ENCODE measurements at places on chromosomes 1 and 21.

- no peak for DNase-seq
Observed at GRCh38 chr1:180842491-180843275, 70.0 kb upstream of the KIAA1614 start.

GRCh38 chr1:211741788-211742187, 66.4 kb upstream of the NEK2 start:
- no peak for DNase-seq

GRCh38 chr1:228352677-228353481, 53.8 kb downstream of the TRIM11 start:
- DNase-seq, result no peak

- no peak for DNase-seq
Observed at GRCh38 chr1:145887631-145888030, 2.0 kb upstream of the ANKRD35 start.

- DNase-seq, result no peak
Observed at GRCh38 chr1:64251971-64252370, 48.5 kb downstream of the UBE2U start.

GRCh38 chr1:72037745-72038343, 244.5 kb downstream of the NEGR1 start:
- DNase-seq, result no peak

DNA sequence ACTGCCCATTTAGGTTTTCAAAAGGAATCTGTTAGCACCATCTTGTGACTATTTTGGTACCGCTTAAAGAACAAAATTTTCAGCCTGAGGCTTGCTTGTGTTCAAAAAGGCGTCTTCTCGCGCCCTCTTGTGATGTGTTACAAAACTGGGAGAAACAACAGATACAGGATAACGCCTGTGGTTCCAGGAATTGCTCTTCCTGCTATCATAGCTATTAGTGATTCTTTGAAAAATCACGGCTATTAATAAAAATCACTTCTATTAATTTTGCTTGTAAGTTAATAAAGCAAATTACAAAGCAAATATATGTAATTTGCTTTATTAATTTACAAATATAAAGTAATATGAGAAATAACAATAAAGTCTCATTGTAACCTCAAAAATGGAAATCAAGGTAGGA, 82.2 kb upstream of the ABCD3 start:
- DNase-seq, result peak; percentile 56

DNA sequence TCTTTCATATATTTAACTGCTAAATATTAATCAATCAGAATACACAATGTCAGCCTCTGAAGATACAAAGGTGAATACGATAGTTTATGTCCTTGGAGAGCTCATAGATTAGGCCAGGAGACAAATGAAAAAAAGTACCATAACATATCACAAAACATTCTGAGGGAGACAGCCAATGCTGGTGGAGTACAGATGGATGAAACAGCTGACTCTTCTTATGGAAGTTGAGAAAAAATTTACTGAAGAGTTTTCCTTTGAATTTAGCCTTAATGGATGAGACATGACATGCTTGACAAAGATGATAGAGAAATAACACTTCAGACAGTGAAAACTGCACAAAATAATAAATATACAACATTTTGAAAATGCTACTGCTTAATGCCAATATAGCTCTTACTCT, 193.5 kb downstream of the PDE4B start:
- no peak for DNase-seq

GRCh38 chr1:62800281-62800680, 16.3 kb downstream of the ATG4C start:
- no peak for DNase-seq

- DNase-seq, result no peak
Observed at GRCh38 chr21:24826822-24827221, 780.5 kb downstream of the MRPL39 start.

DNA sequence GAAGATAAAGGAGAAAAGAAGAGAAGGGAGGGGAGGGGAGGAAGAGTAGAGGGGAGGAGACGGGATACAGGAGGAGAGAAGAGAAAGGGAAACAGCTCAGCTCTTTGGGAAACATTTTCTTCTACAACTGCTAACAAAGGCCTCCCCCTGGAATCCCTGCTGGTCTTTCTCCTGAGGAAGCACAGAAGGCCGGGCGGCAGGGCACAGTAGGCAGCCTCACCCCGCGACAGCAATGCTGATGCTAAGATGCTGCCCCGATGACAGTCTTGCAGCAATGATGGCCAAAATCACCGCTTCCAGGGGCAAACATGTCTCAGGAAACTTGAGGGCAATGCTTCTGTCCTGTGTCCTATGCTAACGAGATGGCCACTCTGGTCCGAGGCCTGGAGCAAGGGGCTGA, 5.2 kb downstream of the KIAA2013 start:
- no peak for DNase-seq

- no peak for DNase-seq
Observed at GRCh38 chr1:25031601-25031965, 101.5 kb upstream of the RUNX3 start.

- DNase-seq, result no peak
Observed at GRCh38 chr1:160885042-160885441, at the start of gene ITLN1. Gene ITLN1 (minus strand): TSS chr1:160885180. CDS start chr1:160884877, 303 bp downstream.

GRCh38 chr1:174406421-174406820, 41.3 kb upstream of the GPR52 start:
- no peak for DNase-seq

GRCh38 chr1:205477759-205478247, 22.0 kb upstream of the BLACAT1 start:
- peak; percentile 74 for DNase-seq

GRCh38 chr1:43563876-43564539, 33.3 kb downstream of the PTPRF start:
- DNase-seq, result no peak

DNA sequence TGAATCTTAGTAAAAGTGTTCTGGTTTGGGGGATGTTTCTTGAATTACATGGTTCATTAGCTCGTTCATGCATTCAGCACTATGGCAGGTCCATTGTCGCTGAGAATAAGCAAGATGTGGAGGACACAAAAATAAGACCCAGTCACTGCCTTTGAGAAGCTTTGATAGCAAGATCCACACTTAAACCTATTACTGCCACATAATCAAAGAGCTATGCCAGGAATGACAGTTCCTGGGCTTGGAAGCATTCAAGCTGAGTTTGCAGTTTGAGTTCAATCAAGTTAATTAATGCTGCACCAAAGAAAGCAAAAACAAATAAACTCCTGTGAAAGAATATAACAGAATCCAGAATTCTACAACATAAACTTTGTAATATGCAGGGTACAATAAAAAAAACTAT, 131.8 kb downstream of the MIS18A start:
- no peak for DNase-seq

DNA sequence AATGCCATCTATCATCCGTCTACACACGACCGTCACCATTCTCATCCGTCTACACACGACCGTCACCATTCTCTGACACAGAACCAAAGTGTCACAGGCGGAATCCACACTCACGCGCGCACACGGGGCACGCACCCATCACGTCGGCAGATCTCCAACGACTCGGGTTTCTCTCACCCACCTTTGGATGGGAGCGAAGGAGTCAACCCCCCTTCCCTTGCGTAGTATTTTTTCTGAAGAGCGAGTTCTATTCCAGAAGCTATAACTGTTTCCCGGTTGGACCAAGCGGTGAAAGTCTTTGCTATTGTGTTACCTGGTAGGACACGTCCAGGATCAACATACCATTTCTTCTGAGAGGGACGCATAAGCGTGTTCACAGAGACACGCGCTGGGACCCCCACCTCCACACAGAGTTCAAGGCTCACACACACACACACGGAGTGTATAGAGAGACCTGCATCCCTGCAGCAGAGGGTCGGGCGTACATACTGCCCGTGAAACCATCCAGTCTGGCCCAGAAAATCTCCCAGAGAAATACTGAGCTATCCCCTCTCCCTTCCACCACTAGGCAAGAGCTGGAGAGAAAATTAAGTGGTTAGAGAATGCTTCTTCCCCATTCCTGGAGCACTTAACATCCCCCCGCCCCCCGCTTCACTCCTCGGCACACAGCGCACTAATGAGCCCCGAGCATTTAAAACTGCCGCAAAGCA, 741 bp downstream of the DUSP10 start:
- DNase-seq, result no peak

DNA sequence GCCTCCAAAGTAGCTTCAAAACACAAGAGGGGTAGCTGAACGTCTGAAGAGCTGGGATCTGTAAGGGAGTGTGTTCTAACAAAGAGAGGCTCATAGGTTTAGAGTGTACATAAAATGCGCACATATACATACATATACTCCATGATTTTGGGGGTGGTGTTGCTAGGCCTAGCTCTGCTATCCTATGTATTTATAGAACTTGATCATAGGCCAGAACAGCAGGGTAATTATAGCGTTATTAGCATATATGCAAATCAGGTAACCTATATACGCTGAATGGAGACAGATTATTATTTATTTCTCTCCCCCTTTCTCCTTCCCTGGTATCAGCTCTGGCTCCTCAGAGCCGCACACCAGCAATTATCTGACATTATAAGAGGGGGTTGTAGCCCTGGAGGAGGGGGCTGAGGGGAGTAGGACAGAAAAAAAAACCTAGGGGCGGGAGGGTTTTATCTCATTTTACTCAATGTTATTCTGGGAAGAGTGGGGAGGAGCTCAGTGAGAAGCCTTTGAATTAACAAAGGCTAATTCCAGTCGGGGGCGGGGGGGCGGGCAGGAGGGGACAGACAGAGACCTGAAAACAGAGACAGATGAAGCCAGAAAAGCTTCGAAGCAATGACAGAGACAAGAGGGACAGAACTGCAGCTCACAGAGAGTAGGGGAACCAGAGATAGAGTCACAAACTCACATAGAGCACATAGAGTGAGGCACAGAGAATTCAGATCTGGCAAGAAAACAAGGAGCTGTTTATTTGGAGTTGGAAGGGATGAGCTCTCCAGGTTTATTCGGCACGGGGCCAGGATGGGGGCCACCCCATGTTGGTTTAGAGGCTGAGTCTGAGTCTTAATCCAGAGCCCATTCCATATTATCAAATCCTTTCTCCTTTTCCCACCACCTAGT, 63.0 kb downstream of the RHBG start:
- DNase-seq, result no peak

- DNase-seq, result no peak
Observed at GRCh38 chr1:184649451-184649888, 105.2 kb downstream of the EDEM3 start.

DNA sequence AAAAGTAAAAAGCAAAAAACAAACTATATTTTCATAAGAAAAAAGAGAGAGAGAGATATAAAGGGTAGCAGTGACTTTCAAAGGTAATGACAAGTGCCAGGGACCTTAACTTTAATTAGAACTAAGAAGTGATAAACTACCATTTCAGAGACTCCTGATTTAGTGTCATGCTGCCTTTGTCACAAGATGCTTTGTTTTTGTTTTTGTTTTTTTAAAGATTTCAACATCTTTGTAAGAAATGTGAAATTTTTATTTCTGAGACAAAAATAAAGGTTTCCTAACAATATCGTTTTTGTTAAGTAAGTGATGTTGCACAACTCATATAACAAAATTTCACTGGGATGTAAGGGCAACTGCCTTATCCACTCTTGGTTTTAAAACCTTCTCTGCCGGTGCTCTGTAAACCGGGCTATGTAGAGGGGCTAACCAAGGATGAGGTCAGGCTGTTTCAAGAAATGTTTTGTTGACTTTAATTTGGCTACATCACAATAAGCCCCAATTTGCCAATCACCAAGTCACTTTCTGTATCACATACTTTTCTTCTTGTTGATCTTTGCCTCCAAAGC, 35.2 kb upstream of the SYT2 start:
- DNase-seq, result no peak

GRCh38 chr1:112992780-112993179, 36.8 kb upstream of the SLC16A1 start:
- no peak for DNase-seq

DNA sequence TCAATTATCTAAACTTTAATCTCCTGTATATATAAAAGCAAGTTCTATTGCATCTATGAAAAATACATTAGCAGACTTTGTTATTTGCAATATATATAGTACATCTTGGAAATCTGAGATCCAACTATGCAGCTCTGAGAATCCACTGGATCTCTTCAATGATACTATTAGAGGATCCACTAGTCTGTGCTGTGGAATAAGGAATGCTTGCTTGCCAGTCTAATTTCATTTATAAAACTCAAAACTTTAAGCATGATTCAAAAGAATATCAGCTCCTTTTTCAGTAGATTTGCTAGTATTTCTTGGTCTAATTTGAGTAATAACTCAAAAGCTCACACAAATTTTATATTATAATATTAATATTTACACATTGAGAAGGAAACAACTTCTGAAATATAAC, 115.1 kb downstream of the SPATA6 start:
- no peak for DNase-seq

DNA sequence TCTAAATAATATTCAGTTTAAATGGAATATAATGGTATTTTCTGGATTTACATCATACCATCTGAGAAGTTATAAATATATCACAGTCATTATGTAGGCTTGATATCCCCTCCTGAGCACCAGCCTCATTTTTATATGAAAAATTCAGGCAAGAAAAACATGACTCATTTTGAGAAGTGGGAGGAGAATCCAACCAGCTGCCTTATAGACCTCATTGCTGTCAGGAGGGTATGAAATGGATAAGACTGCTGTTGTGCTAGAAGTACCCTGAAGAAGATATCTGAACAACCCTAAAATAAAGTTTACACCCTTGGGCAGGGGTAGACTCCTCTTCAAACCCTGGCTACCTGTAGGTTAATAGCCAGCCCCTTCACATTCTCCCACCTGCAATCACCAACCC, 8.8 kb downstream of the GIPC2 start:
- DNase-seq, result no peak

GRCh38 chr1:118338936-118339335, 153.9 kb upstream of the SPAG17 start:
- no peak for DNase-seq

- DNase-seq, result no peak
Observed at GRCh38 chr1:89540406-89540970, 15.9 kb downstream of the LRRC8B start.

- DNase-seq, result no peak
Observed at GRCh38 chr1:63945943-63946342, 172.1 kb downstream of the ROR1 start.

DNA sequence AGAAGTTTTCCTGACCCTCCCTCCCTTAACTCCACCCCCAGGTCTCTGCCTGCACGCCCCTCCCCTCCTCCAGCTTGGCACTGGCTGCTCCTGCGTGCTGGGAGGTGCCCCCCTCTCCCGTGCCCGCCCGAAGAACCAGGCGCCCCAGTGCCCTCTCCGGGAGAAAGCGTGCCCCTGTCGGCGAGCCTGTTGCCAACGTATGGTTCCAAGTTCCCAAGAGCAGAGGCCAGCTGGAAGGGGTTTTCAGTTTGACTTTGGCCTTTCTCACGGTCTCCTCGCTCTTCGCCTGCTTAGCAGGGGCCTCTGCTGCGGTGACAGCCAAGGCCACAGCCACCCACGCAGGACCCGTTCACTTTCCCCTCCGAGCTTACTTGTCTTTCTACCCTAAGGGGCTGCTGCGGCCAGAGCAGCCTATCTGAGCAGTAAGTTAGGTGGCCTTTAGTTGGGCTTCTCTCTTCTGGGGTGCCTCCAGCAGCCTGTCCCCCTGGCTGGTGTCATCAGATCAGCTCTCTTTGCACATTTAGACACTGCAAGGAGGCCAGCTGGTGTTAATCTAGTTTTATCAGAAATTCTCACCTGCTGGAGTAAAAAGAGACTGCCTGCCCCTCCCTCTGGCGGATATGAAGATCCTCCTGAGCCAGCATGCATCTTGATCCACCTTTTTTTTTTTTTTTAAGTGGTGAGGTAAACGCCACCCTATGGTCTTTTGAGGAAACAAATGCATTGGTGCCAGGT, 1.5 kb downstream of the STUM start:
- no peak for DNase-seq

GRCh38 chr21:34989337-34990151, 59.6 kb downstream of the RUNX1 start:
- no peak for DNase-seq

GRCh38 chr1:176066709-176067108, 140.4 kb downstream of the COP1 start:
- no peak for DNase-seq

Data from HTR-8/SVneo (cell line).